Left cardiac atrium (tissue), 4 donors: ENCODE measurements at places on chromosomes 2 and 18. TPM values are rescaled to one million over a fixed set of nuclear protein-coding genes. Genes with fewer than 3 reads are reported as not detected.

- no peak for DNase-seq
These were observed 155.6 kb upstream of the DNMT3A start for GRCh38 chr2:25497229-25497917.

DNA sequence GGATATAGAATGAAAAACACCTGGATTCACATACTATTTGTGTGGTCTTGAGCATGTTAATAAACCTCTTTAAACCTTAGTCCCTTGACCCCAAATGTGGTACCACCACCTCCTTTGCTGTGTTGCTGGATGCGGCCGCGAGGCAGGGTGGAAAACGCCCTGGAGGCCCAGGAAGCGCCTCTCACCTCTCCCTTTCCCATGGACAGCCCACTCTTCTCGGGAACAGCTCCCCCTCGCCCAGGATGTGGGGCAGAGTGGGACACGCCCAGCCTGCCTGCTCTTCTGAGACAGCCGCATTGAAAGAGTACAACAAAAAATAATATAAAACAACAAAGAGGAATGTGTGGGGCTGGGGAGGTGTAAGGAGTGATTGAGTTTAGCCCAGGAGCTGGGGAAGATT lies 549.0 kb upstream of the ID2 start:
- DNase-seq = no peak

- no peak for DNase-seq
These were observed 109.1 kb downstream of the PLEKHA3 start for GRCh38 chr2:178589335-178589734.

GRCh38 chr2:105362862-105363591 lies 25.7 kb downstream of the C2orf49 start:
- DNase-seq = no peak

RUFY4 gene
- total RNA-seq = not detected

TLX2 gene
- total RNA-seq = not detected
